ENCODE measurements at places on chromosomes 7 and 10. TPM values are rescaled to one million over a fixed set of nuclear protein-coding genes. Genes with fewer than 3 reads are reported as not detected.

Gene CELF2
- not detected for total RNA-seq

Gene TMEM225B
- 0.05 TPM for total RNA-seq

Gene TSPAN15
- 103 TPM for total RNA-seq

Gene HOXA1
- 2.0 TPM for total RNA-seq

Gene TAS2R3
- total RNA-seq: 0.16 TPM
